Cardiac fibroblast (primary cell): ENCODE measurements at places on chromosomes 12 and 14.
A peak's percentile ranks its signal among the peaks of the same experiment; 100 is the strongest.

GRCh38 chr12:74980510-74980909 is 229.1 kb downstream of the KCNC2 start:
- DNase-seq: no peak

- DNase-seq: no peak
Observed at GRCh38 chr14:97408937-97409815, 612.0 kb downstream of the VRK1 start.

DNA sequence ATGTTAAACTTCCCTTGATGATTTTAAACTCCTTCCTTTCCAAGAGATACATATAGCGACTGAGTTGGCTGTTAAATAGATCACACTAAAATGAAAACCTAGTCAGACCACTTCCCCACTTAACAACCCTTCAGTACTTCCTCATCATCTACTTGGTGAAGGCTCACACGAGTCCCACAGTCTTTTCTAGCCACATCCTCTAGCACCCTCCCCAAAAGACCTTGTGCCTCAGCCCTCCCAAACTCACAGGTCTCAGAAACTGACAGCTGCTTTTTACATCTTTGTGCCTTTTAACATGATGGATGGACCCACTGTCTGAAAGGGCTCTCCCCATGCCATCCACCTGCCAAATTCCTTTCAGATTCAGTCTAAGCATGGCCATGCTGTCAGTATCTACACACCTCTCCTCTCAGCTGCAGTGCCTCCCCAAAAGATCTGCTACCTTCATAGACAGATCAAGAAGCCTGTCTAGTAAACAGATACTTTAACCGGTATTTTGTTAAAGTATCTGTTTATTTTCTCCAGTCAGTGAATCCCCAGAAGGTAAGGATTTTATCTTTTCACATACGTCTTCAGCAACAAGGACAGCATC is 65.1 kb upstream of the GPHB5 start:
- no peak for DNase-seq

GRCh38 chr12:93191956-93192355 is 185.8 kb upstream of the NUDT4 start:
- peak; percentile 77 for DNase-seq

DNA sequence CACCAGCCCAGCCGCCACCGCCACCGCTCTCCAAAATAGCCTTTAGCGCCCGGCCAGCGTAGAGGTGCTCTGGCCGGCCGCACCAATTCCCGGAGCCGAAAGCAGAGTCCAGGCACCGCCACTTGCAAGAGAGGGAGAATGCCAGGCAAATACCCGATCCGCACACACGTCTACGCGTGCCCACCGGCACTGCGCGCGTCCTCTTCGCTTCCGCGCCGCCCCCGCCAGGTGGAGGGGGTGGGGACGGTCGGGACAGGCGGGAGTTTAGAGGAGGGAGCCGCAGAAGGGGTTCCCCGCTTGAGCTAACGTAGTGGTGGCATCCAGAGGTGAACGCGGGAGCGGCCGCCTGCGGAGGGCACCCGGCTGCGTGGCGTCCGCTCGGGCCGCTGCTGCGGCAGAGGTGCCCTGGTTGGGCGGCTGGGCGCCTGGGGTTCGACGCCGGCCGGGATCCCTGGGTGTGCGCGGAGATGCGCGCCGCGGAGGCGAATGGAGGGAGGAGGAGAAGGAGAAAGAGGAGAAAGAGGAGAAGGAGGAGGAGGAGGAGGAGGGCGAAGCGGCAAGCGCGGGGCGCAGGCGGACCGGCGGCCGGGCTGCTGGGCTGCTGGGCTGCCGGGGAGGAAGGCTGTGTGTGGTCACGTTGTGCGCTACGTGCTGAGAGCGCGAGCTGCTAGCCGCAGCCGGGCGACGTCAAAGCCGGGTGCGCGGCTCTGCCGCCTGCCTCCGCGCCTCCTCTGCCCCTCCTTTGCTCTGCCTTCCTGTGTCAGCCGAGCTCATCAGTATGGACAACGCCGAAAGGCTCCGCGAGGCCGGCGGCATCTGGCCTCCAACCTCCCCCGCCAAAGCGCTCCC is at the start of gene MDGA2:
TSS of gene MDGA2 (minus strand) at position 140 of the 849 bp plus-strand sequence.
- no peak for DNase-seq

DNA sequence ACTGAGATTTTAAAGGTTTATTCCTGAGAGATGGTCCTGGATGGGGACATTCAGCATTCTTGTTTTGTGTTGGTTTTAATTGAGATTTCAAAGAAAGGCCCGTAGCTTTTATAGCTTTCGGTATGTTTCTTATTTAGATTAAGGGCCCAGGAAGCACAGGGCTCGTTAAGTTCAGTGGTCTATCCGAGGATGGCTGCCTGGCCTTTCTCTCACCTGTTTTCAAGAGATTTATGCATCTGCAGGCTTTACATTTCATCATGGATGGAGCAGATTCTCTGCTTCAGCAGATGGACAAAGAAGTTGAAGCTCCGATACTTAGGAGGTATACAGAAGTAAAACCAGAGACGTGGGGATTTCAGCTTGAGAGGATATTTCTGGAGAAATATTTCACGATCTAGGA is 16.0 kb downstream of the FZD10 start:
- no peak for DNase-seq

DNA sequence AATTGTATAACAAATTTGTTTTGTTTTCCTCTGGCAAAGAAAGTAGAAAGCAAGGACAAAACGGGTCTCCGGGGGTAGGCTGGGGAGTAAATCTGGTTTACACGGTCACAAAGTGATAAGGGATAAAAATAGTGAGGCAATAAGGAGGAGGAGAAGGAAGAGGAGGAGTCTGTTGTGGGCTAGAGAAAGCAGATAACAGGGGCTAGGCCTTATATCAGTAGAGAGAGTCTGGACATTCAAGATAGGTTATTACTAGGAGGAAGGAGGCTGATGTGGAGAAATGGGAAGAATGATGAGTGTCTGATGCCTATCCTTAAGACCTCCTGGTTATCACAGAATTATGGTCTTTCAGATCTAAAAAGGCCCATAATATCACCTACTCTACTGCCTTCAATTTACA is 83.2 kb upstream of the SSTR1 start:
- DNase-seq: no peak

GRCh38 chr12:19031032-19031431 is 98.5 kb upstream of the PLEKHA5 start:
- DNase-seq: peak; percentile 74

GRCh38 chr12:9132008-9132535 is 16.4 kb upstream of the A2M start:
- DNase-seq: no peak

GRCh38 chr12:104414581-104415341 is 42.0 kb upstream of the CHST11 start:
- no peak for DNase-seq

GRCh38 chr12:77943466-77943865 is 112.8 kb downstream of the NAV3 start:
- peak; percentile 94 for DNase-seq

DNA sequence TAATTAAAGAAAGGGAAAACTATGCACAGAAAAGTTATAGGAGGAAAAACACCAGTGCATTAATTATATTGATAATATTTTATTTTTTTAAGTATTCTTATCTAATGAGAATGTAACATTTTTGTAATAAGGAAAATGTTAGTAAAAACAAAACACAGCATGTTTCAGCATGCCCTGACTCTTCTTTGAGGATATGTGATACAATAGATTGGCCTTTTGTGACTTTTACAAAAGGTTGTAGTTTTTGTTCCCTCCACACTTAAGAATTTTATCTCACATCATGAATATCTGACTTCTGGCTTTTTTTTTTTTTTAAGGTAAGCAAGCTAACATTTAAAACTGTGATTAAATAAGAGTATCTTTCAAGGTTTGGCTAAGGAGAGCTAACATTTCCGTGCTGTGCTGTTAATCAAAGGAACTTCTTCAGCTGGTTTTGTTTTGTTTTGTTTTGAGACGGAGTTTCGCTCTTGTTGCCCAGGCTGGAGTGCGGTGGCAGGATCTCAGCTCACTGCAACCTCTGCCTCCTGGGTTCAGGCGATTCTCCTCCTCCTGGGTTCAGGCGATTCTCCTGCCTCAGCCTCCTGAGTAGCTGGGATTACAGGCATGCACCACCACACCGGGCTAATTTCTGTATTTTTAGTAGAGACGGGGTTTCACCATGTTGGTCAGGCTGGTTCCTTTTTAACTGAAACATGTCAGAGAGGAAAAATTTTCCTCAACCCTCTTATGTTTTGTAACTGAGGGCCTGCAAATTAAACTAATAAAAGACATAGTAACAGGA is 30.8 kb upstream of the RESF1 start:
- no peak for DNase-seq

DNA sequence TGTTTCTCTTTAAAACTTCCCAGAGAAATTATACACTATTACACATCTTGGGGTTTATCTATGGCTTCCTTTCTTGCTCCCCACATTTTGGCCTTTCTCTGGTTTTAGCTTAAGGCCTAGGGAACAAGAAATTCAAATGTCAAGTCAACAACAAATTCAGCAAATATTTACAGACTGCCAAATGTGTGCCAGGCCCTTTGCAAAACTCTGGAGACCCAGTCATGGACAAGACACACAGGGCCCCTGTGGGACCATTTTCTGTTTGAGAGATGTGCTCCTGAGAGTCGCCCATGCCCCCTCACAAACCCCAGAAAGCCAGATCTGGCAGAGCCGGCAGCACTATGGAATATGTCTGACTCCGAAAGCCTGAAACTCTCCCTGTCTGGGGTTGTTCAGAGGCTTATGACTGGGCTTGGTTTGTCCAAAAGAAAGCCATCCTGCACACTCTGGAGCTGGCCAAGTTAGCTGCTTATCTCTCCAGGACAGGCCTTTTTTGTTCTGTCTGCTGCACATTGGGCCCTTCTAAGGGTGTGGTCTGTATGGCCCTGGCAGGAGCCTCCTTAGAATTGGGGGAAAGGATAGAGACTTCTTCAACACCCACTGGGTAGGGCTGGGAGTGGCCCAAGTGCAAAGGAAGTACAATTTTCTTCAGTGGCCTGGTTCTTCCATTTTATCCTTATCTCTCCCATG is 1.1 kb upstream of the KRT3 start:
- DNase-seq: no peak

GRCh38 chr12:117857632-117858612 is 110.9 kb downstream of the KSR2 start:
- DNase-seq: peak; percentile 45

- no peak for DNase-seq
Observed at GRCh38 chr14:22476005-22476751, 112.8 kb downstream of the DAD1 start.

GRCh38 chr12:132899033-132899432 is 11.6 kb upstream of the CHFR start:
- no peak for DNase-seq

DNA sequence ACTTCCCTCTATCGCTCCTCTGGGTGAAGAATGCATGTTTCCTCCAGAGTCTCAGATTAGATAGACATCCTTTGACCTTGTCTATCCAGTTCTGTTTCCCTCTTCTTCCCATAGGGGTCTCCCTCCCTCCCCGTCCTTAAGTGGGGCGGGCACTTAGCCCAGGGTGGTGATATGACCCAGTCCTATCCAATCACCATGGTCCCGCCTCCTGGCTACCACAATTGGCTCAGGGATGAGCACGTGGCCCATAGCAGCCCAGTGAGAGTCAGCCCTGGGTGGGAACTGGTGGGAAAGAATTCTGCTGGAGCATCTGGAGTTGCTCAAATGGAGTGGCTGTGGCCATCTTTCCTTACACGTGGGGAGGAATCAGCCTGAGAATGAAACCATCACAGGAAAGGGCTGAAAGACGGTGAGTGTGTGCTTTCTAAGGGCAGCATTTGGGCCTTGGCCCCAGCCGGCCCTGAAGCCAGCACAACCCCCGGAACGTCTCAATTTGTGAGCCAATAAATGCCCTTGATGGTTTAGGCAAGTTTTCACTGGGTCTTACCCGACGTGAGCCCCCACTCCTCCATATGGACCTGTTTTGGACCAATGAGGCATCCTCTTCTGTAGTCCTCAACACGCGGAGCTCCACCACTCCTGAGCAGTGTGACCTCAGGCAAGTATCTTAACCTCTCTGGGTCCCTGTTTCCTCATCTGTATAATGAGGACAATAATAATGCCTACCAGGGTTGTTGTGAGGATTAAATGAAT is 14.4 kb upstream of the MLXIP start:
- DNase-seq: peak; percentile 99
